Glomerular endothelial cell (primary cell): ENCODE measurements at places on chromosomes 16 and 17. TPM values are rescaled to one million over a fixed set of nuclear protein-coding genes. Genes with fewer than 3 reads are reported as not detected.

DNA sequence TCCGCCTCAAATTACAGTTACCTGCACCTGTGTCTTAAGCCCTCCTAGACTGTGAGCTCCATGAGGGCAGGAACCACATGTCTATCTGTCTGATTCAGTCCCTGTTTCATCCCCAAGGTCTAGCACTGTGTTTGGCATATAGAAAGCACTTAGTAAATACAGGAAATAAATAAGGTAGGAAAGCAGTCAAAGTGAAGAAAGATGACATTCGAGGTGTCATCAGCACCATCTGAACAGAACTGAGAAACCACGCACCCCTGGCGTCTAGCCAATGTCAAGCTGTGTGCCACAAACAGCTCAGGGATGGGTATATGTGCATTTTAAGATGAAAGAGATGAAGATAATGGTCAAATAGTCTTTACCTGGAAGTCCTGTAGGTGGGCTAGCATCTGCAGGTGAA lies 79.6 kb upstream of the ATP2A3 start:
- DNase-seq: no peak

GRCh38 chr17:63740464-63741142 lies 996 bp downstream of the STRADA start:
- no peak for DNase-seq

- no peak for DNase-seq
These were observed 311.4 kb downstream of the SNX29 start for GRCh38 chr16:12287796-12288536.

Gene CFAP52
- total RNA-seq: not detected in 2 replicates

- DNase-seq: no peak
These were observed 4.0 kb upstream of the PPP1R27 start for GRCh38 chr17:81838753-81839255.

- DNase-seq: no peak
These were observed 179.1 kb upstream of the CHMP6 start for GRCh38 chr17:80812362-80813088.

- DNase-seq: no peak
These were observed 418.5 kb upstream of the CDH5 start for GRCh38 chr16:65947951-65948350.

Gene TMEM88
- 24.8 and 46.8 TPM in 2 replicates for total RNA-seq

DNA sequence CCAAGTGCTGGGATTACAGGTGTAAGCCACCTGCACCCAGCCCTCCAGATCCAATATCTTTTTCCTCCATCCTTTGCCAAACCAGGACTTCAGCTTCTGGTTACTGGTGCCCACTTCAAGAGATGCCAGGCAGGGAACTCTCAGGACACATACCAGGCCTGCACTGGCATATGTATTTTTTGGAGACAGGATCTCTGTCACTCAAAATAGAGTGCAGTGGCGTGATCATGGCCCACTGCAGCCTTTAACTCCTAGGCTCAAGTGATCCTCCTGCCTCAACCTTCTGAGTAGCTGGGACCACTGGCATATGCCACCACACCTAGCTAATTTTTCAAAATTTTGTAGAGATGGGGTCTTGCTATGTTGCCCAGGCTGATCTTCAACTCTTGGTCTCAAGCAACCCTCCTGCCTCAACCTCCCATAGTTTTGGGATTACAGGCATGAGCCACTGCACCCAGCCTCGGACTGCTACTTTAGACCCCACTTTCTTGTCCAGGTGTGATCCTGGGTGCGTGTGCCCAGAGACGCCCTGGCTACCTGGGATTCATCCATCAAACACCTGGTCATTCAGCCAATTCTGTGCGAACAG lies 55.8 kb downstream of the BMERB1 start:
- DNase-seq: no peak

Gene NOTUM
- 0.78 TPM in 1 of 2 replicates, not detected in the other for total RNA-seq

Gene KSR1
- total RNA-seq: 30.1 and 49.7 TPM in 2 replicates
